ENCODE measurements at places on chromosomes 3 and 15.
A peak's percentile ranks its signal among the peaks of the same experiment; 100 is the strongest.

DNA sequence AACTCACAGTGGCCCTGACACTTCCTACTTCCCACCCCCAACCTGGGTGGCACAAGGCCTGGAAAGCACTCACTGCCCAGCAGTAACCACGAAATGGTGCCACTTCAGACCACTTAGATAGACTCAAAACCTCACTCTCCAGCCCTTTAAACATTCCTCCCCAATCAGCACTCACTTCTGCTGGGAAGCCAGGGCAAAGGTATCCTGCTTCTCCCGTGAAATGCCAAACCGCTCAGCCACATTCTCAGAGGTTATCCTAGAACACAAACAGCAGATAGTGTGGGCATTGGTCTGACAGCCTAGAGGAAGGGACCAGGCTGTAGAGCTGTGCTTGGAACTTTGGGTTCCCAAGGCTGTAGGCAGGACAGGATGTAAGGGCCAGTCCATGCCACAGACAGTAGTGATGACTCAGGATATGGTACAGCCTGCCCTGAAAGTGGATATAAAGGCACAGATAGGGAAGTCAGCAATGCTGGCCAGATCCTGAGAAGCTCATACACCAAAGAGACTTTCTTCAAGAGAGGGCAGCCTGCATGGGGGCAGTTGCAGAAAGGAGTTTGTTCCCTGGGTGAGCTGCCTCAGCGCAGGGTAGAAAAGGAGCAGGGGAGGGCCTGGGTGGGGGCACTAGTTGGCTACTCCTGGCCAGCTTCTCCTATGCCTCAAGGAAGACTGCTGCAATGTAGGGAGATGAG lies 9.2 kb downstream of the ACAA1 start:
- no peak for DNase-seq

- peak; percentile 24 for DNase-seq
These were observed 50.1 kb downstream of the GPR176 start for GRCh38 chr15:39869858-39870515.

- DNase-seq, result peak; percentile 37
These were observed 205.2 kb downstream of the RBMS3 start for GRCh38 chr3:29486096-29486495.

DNA sequence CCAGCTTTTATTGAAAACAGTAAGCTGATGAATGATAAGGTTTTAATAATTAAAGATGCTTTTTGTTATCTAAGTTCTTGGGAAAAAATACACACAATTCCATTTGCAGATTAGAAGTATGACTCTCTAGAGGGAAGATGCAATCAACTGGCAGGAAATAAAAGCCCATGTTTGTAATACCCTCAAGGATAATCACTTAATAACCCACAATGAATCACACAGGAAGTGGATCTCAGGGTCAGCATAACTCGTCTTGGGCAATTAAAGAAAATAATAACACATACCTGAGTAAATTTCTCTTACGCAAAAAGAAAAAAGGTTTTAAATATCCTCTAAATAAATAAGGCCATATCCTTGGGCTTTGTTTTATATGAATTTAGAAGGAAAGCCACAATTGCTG lies 9.4 kb upstream of the EID1 start:
- no peak for DNase-seq

GRCh38 chr3:15815696-15816095 lies 17.9 kb upstream of the ANKRD28 start:
- DNase-seq, result peak; percentile 81

DNA sequence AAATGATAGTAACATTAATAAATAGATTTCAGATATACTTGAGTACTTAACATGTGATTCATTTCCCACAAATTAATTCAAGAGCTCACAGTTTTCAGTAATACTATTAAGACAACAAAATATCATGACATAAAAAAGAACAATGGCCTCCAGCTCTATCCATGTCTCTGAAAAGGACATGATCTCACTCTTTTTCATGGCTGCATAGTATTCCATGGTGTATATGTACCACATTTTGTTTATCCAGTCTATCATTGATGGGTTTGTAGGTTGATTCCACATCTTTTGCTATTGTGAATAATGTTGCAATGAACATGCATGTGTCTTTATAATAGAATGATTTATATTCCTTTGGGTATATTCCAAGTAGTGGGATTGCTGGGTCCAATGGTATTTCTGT lies 1012.8 kb upstream of the ALCAM start:
- DNase-seq, result no peak

- DNase-seq, result peak; percentile 36
These were observed 10.1 kb upstream of the FSTL1 start for GRCh38 chr3:120460862-120461261.

- no peak for DNase-seq
These were observed 48.2 kb upstream of the FMN1 start for GRCh38 chr15:33242669-33243191.

- no peak for DNase-seq
These were observed 1294.1 kb downstream of the NSUN3 start for GRCh38 chr3:95356764-95357501.

- DNase-seq, result no peak
These were observed 293.6 kb upstream of the ICE2 start for GRCh38 chr15:60772395-60773120.

DNA sequence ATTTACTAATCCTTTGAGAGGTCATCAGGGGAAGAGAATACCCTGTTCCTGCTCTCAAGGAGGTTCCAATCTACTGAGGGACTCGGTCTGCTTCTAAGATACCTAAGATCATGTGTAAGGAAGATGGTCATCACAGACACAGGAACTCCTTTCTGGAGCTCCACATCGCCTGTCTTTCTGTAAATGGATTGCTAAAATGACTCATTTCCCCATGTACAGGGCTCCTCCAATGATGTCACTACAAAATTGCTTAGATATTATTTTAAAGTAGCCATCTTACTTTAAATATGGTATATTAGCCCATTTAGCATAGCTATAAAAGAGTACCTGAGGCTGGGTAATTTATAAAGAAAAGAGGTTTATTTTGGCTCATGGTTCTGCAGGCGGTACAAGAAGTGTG lies 206.1 kb upstream of the PROK2 start:
- DNase-seq, result no peak

- peak; percentile 32 for DNase-seq
These were observed 124.4 kb downstream of the PTPRG start for GRCh38 chr3:61685755-61686154.

GRCh38 chr15:63339836-63340235 lies 41.8 kb downstream of the CA12 start:
- DNase-seq, result no peak

DNA sequence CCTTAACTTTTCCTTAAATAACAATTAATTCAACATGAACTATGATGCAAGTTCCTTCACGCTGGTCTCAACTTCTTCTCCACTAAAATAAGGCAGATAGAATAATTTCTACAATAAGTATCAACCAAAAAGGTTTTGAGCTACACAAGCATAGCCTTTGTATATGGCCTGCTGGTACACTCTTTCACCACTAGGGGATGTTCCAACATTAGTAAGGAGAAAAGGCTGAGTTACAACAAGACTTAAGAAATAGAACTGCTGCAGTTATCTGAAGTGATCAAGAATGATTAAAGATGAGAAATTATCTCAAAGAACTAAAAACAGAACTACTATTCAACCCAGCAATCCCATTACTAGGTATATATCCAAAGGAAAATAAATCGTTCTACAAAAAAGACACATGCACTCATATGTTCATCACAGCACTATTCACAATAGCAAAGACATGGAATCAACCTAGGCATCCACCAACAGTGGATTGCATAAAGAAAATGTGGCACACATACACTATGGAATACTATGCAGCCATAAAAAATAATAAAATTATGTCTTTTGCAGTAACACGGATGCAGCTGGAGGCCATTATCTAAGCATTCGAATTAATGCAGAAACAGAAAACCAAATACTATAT lies 14.4 kb downstream of the ATP13A3 start:
- peak; percentile 74 for DNase-seq

DNA sequence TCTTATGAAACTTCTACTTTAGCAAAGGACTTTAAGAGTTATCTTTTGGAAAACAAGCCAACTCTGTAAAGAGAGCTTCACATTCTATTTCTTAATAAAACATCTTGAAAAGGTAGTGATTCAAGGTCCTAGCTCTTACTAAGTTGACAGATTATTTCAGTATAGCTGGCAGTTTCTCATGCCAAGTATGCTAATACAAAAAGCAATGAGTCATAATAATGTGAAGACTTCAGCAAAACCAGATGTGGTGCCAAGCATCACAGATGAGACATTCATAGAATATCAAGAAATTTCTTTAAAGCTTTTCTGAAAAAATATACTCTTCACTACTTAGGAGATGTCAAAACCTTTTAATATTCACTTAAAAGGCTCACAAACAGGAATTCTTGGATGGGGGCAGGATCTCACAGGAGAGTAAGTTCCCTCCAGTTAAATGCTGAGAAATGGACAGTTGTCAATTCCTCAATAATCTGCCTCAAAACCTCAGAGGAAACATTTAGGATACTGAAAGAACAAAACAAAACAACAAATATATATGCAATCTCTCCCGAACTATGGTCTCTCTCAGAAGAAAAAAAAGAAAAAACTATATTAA lies 45.6 kb downstream of the DCBLD2 start:
- peak; percentile 6 for DNase-seq

GRCh38 chr3:73623346-73623745 lies 1.4 kb downstream of the PDZRN3 start:
- peak; percentile 38 for DNase-seq

- no peak for DNase-seq
These were observed 352.1 kb downstream of the SLC9A9 start for GRCh38 chr3:143496191-143496590.

DNA sequence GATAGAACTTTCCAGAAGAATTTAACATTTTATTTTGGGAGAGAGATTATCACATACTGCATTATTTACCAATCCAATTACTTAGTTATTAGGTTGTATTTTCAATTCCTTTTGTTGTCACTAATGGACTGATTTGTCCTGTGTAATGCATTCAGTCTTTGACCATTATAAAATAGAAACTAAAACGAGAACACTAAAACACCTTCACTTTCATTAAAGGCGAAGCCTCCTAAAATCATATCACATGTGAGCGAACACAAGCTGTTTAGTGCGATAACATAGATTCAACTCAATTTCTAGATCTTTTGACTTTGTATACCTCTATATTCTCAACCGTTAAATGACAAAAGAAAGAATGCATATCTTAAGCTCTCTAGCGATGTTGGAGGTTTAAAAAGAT lies 253.4 kb downstream of the VGLL3 start:
- DNase-seq, result no peak

- DNase-seq, result no peak
These were observed 309.4 kb downstream of the ULK4 start for GRCh38 chr3:41652506-41652905.

GRCh38 chr3:48219543-48219942 lies 3.8 kb upstream of the CAMP start:
- no peak for DNase-seq

DNA sequence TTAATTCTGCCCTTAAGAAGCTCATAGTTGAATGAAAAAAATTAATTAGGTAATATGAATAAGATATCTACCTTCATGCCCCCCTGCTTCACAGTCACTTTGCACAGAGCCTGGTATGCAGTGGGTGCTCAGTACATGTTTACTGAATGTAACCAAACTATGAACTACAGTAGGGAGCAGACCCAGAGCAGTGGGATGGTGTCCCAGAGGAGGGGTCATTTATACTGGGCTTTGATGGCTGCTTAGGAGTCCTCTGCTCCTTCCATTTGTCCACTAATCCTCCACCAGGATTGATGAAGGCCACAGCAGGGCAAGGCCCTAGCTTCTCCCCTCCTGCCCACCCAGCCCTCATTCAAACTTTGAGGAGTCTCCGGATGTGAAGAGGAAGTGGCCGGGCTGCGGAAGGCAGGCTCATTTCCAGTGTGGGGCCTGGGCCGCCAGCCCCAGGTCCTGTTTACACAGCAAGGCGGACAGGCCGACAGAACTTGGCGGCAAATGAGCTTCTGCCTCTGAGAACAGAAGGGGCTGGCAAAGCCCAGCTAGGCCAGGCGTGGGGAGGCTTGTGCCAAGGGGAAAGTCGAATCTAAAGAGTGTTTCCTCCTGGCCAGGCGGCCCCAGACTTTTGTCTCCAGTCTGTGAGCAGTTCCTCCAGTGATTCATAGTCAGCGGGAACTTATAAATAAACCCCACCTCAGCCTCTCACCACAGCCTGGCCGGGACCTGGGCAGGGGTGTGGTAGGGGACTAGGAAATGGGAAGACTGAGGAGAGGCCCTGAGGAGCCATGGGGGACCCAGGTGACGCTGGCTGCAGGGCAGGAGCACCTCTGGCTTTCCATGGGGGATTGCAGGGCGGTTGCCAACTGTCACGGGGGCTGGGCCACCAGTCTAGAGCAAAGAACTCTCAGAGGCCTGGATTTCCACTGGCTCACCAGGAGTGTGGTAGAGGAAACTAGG lies 51.6 kb upstream of the LCTL start:
- peak; percentile 44 for DNase-seq

- DNase-seq, result no peak
These were observed 500.6 kb upstream of the AGTR1 start for GRCh38 chr3:148197061-148197460.

- no peak for DNase-seq
These were observed 73.1 kb upstream of the SLCO3A1 start for GRCh38 chr15:91780387-91780786.

GRCh38 chr3:129418041-129418973 lies 10.1 kb downstream of the EFCAB12 start:
- DNase-seq, result no peak

DNA sequence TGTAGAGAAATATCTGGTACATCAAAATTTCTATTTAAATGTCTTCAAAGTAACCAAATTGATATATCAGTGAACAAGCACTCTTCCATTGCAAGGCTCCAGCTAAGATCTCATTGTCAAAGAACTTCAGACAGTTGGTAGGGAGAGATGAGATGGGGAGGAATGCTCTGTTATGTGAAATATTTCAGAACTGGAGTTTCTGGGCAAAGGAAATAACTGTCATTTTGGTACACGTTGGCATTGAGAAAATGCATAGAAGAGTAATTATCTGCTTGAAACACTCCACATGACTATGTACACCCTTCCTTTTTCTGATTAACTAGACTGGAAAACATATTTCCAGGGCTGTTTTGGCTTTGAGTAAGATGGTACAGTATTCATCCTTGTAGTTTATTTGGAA lies 297.5 kb upstream of the RASGRP1 start:
- no peak for DNase-seq

DNA sequence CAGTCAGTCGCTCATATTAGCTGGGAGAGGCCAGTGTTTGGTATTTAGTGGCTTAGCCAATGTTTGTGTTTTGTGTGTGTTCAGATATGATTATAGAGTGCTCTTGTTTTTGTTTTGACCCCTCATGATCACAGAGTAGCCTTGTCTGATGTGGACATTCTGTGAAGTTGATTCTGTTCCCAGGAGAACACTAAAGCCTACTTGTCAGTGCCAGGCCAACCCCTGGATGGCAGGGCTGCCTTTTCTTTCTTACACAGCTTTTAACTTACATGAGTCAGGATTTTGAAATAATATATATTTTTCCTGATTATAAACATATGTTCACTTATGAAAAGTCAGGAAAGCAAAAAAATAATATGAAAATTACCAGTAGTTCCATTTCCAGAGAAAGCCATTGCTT lies 11.9 kb downstream of the CFAP161 start:
- DNase-seq, result no peak

DNA sequence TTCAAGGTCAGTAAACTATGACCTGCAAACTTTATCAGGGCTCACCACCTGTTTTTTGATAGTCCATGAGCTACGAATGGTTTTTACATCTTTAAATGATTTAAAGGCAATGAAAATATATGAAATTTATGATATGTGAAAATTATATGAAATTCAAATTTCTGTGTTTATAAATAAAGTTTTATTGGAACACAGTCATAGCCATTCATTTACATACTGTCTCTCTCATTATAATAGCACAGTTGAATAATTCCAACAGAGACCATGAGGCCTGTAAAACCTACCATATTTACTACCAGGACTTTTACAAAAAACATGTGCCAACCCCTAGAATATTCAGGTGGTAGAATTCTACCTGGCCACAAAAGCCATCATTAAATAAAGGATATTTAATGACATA lies 64.0 kb upstream of the XXYLT1 start:
- DNase-seq, result no peak

Measured in tongue (tissue), 3 donors.